ENCODE measurements at places on chromosomes 6 and 20.

DNA sequence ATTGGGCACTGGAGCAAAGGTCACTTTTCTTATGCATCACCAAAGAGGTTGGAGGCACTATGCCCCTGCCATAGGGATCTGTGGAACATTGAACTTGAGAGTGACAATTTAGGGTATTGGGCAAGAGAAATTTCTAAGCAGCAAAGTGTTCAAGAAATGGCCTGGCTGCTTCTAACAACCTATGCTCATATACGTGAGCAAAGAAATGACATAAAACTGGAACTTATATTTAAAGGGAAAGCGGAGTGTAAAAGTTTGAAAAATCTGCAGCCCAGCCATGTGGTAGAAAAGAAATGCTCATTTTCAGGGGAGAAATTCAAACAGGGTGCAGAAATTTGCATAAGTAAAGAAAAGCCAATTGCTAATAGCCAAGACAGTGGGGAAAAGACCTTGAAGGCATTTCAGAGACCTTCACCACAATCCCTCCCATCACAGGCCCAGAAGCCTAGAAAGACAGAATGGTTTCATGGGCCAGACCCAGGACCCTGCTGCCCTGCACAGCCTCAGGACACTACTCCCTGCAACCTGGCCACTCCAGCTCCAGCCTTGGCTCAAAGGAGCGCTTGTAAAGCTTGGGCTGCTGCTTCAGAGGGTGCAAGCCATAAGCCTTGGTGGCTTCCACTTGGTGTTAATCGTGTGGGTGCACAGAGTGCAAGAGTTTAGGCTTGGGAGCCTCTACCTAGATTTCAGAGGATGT is 24.4 kb downstream of the NCR2 start:
- DNase-seq = no peak

DNA sequence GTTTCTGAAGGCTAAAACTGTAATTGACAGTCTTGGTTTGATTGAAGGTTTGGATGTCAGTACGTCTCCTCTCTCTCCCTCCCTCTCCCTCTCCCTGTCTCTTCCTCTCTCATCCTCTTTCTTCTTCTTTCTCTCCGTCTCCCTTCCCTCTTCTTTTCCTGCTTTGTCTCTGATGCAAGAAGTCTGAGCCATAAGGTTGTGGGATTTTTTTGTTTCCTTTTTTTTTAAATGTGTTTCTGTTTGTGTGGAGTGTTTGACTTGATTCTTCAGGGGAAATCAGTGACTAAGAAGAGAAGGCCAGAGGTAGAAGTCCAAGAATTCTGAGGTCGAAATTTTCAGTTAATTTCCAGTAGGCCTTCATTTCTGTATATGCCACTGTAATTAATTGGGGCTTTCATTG is 111.9 kb downstream of the FOXO3 start:
- DNase-seq = no peak

DNA sequence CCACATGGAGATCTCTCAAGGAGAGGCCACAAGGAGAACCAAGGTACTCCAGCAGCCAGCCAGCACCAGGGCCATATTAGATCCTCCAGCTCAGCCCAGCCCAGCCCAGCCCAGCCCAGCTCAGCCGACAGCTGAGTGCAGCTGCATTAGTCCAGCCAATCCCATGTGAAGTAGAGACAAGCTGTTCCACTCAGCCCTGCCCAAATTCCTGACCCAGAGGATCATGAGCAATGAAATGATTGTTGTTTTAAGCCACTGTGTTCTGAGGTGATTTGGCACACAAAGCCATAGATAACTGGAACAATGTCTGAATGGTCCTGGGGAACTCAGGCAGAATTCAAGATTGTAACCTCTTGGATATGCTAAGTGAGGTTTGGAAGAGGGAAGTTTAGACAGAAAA is 59.5 kb upstream of the BMP2 start:
- no peak for DNase-seq

GRCh38 chr20:12722091-12722490 is 286.7 kb upstream of the SPTLC3 start:
- DNase-seq = no peak

GRCh38 chr20:5073660-5074231 is 46.0 kb downstream of the PCNA start:
- DNase-seq = no peak

GRCh38 chr6:16504609-16505008 is 256.7 kb downstream of the ATXN1 start:
- DNase-seq = no peak

DNA sequence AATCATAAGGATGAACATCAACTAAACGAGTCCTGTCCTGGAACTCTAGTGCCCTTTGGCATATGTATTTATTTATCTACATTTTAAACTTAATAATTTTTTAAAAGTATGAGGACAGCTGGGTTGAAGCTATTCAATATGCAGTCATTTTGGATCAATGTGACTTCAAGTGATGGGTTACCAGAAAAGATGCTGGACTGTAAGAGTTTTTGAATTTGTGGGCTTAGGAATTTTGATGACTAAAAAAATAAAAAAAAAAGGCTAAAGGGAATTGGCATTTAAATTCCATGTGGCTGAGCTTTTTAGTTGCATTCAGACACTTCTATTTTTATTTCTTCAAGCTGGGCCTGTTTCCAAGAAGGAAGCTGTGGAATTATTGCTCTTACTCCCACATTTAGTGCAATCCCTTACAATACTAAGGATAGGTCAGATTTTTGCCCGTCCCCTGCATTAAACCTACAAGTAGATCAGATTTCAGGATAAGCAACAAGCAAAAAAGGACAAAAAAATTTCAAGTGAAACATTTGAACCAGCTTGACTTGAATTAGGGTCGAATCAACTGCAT is 704.2 kb upstream of the CITED2 start:
- no peak for DNase-seq

DNA sequence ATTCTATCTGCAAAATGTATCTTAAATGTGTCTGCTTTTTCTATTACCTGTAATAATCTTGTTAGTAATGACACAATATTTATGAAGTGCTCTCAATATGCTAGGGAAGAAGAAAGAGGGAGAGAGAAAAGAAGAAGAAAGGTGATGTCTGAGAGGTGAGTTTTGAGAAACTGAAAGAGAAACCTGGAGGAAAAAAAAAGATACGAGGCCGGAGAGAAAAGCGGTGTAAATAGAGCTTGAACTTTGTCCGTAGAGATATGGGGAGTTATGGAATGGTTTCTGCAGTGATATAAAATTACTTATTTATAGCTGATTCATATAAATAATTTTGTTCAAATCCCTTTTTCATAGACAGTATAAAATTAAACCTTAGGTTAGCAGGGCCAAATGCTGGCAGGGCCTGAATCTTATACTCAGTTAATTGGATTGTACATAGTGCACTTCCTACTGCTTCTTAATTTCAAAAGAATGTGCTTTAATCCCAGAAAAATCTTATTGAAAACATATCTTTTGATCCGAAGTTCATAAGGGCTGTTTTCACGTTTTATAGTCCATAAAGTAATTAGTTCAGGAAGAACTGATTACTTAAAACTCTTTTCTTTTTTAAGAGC is 43.0 kb downstream of the MYB start:
- no peak for DNase-seq

DNA sequence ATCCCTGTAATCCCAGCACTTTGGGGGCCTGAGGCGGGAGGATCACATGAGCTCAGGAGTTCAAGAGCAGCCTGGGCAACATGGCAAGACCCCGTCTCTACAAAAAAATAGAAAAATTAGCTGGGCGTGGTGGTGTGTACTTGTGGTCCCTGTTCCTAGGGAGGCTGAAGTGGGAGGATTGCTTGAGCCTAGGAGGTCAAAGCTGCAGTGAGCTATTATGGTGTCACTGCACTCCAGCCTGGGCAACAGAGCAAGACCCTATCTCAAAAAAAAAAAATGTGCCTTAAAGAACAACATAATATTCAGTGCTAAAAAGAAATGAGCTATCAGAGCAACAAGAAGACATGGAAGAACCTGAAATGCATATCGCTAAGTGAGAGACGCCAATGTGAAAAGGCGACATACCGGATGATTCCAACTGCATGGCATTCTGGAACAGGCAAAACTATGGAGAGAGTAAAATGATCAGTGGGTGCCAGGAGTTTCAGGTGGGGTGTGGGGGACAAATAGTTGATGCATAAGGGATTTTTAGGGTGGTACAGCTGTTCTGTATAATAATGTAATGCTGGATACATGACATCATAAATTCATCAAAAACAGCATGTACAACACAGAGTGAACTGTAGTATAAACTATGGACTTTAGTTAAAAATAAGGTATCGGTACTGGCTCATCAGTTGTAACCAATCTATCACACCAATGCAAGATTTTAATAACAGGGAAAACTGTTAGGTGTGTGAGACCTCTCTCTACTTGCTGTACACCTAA is 80.8 kb downstream of the GMPR start:
- DNase-seq = no peak

- DNase-seq = no peak
These were observed 68.0 kb downstream of the MYH7B start for GRCh38 chr20:35023624-35024023.

DNA sequence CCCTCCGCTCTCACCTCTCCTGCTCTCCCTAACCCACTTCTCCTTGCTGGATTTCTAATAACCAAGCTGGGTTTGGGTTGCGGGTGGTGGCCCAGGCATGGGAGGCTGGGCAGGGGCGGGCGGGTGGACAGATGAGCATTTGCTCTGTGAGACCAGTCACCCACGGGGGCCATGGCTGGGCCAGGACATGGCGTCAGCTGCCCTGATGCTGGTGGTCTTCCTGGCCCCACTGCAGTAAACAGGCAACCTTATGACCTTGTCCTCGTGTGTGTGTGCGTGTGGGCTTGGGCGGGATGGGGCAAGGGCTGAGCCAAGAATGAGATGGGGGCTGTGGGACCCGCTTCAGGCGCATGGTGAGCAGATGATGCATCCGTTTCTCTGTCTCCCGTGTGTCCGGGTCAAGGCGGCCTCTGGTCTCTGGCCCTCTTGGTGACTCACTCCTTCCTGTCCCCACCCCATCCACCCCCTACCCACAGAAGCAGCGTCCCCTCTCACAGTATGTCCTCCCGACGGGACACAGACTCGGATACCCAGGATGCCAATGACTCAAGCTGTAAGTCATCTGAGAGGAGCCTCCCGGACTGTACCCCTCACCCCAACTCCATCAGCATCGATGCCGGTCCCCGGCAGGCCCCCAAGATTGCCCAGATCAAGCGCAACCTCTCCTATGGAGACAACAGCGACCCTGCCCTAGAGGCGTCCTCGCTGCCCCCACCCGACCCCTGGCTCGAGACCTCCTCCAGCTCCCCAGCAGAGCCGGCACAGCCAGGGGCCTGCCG is 41.4 kb upstream of the MYL9 start:
- DNase-seq = no peak

- DNase-seq = no peak
These were observed 408.4 kb upstream of the FLRT3 start for GRCh38 chr20:14745830-14746229.

DNA sequence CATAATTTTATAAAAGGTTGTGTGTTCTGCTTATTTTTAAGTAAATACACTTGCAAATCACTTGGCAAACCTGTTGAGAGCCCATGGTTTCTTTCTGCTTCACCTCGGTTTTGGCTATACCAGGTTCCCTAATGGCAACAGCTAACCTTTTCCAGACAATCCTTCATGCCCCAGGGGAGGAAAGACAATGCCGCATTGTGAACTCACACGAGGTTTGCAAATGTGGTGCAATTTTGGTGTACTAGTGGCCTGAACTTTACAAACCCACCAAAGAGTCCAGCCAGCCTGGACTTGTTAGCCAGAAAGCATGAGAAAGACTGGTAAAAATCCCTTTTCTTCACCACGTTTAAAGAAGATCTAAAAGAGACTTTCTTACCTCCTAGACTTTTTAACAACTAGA is 84.8 kb upstream of the SOX4 start:
- no peak for DNase-seq

DNA sequence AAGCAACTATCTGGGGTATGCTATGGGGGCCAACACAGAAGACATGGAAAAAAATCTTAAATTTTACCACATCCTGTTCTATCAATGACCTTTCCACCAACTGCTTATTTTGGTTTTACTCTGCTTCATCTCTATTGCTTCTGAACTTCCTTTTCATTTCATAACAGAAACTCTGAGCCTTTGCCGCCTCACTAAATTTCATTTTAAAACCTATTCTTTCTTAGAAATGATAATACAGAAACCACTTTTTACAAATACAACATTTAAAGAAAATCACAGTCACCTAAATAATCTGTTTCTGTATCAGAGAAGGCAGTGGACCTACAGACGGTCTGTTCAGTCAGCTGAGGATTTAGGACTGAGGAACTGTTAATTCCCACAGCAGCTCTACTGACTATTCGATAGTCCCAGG is 117.5 kb downstream of the KCNQ5 start:
- DNase-seq = no peak

DNA sequence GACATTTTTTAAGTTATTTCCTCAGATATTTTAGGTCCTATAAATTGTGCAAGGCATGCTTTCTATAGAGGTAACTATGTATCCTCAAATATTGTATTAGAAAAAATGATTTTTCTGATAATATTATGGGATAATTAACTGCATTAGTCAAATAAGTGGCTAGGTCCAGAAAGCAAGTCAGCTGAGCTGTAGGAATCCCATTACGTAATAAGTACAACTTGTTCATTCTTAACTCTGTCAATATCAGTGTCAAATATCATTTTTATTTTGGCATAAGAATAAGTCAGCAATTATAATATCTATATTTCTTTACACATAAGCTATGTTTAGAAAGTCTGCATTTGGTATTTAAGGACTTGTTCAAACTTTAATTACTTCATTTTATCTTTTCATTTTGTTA is 830.9 kb upstream of the GJE1 start:
- no peak for DNase-seq

GRCh38 chr6:73182021-73182607 is 43.2 kb downstream of the KHDC1L start:
- DNase-seq = no peak

- no peak for DNase-seq
These were observed 848.2 kb downstream of the DHX35 start for GRCh38 chr20:39810309-39810708.

All from stimulated activated CD8-positive, alpha-beta memory T cell treated with anti-CD3 and anti-CD28 coated beads, Interleukin-2, amount 100 ng/mL, for 1 hour (primary cell).